ENCODE measurements at places on chromosomes 13 and 19. TPM values are rescaled to one million over a fixed set of nuclear protein-coding genes. Genes with fewer than 3 reads are reported as not detected.

DNA sequence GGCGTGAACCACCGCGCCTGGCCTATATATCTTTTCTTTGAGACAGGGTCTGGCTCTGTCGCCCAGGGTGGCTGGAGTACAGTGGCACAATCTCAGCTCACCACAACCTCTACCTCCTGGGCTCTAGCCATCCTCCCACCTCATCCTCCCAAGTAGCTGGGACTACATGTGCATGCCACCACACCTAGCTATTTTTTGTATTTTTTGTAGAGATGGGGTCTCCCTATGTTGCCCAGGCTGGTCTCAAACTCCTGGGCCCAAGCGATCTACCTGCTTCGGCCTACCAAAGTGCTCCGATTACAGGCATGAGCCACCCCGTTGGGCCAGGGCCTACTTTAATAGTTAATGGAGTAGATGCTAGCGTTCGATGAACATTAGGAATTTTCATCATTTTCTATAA lies 3.4 kb downstream of the TNPO2 start:
- DNase-seq: no peak

GRCh38 chr19:32669310-32669709 lies 5.7 kb downstream of the ANKRD27 start:
- no peak for DNase-seq

TBXA2R gene
- 0.64 TPM for total RNA-seq

- DNase-seq: no peak
Measured at GRCh38 chr13:51557875-51558612, 26.2 kb upstream of the WDFY2 start.

DNA sequence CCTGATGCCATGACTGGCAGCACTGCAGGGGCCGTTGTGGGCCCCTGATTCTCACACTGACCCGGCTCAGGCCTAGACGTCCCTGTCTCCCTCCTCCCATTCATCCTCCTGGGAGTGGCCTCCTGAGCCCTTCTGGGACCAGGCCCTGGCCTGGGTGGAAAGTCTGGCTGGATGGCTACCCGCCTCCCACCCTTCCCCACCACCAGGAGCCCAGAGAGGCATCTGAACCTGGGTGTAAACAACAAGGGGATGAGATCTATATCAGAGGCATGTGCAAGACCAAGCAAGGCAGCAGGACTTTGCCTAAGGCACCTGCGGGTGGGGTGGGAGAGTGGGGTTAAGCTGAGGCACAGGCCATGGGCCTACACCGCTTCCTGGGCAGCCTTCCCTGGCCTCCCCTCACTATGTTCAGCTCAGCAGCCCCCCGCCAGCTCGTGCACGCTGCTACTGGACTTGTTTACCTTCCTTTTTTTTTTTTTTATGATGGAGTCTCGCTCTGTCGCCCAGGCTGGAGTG lies 22.0 kb upstream of the ASPDH start:
- no peak for DNase-seq

INAFM1 gene
- total RNA-seq: 9.2 TPM

DNA sequence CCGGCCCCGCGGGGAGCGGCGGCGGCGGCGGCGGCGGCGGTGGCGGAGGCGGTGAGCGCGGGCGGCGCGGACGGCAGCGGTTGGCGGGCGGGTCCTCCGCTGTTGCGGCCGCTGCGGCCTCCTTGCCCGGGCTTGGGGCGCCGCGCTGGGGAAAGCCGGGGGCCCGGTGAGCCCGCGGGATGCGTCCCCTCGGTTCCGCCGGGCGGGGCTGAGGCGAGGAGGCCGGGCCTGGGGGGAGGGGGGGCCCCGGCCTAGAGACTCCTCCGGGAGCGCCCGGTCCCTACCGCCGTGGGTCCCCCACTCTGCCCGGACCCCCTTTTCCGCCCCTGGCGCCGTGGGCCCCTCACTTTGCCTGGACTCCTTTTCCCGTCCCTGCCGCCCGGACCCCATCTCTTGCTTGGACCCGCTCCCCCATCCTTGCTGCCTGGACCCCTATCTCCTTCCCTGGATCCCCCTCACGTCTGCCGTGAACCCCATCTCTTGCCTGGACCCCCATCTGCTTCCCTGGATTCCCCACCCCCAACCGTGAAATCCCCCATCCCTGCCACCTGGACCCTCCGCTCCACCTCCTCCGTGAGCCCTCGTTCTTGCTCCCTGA lies 28.6 kb upstream of the NDUFS7 start:
- DNase-seq: no peak

GRCh38 chr13:102708991-102709390 lies 14.1 kb upstream of the METTL21C start:
- DNase-seq: no peak

SPRED3 gene
- 16.4 TPM for total RNA-seq

DNA sequence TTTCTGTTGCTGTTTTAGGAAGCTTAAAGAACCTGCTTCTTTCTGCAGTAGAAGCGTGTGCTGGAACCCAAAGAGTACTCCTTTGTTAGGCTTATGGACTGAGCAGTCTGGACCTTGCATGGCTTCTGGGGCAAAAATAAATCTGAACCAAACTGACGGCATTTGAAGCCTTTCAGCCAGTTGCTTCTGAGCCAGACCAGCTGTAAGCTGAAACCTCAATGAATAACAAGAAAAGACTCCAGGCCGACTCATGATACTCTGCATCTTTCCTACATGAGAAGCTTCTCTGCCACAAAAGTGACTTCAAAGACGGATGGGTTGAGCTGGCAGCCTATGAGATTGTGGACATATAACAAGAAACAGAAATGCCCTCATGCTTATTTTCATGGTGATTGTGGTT lies 103.1 kb downstream of the TNFRSF19 start:
- no peak for DNase-seq

COX6B2 gene
- total RNA-seq: 5.0 TPM

- DNase-seq: no peak
Measured at GRCh38 chr13:110369400-110369799, 62.3 kb downstream of the COL4A2 start.

DNA sequence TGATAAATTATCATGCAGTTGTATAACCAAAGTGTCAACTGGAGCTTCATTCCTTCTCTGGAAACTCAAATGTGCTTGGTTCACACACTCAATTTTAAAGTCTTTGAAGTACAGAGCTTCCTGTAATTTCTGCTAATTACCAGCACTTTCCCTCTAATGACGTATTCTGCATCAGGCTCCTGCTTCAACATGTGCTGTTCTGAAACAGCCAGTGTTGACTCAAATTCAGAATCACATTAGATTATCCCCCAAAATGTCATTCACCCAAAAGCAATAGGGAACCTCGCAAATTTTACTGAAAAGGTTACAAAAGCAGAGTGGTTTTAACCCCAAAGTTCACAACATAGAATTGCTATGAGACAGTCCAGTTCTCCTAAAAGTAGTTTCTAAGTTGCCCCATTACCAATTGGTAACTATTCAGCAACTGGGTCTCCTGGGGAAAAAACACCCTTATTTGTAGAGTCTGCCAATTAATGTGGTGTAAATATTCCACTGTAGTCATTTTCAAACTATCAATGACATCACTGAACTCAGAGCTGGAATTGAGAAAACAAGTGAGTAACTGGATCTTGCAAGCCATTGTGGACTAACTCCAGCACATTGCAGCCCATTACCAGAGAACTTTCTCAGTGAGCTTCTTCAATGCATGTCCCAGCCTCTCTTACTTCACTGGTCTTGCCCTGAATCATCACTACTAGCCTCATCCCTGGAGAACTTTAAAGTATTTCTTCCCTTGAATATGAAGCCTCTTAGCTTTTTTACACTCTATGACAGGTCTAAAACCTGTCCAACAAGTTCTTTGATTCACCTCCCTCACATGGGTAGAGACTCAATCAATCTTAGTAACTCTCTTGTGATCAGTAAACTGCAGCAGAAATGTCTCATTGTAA lies 955.4 kb downstream of the EFNB2 start:
- DNase-seq: no peak

DNA sequence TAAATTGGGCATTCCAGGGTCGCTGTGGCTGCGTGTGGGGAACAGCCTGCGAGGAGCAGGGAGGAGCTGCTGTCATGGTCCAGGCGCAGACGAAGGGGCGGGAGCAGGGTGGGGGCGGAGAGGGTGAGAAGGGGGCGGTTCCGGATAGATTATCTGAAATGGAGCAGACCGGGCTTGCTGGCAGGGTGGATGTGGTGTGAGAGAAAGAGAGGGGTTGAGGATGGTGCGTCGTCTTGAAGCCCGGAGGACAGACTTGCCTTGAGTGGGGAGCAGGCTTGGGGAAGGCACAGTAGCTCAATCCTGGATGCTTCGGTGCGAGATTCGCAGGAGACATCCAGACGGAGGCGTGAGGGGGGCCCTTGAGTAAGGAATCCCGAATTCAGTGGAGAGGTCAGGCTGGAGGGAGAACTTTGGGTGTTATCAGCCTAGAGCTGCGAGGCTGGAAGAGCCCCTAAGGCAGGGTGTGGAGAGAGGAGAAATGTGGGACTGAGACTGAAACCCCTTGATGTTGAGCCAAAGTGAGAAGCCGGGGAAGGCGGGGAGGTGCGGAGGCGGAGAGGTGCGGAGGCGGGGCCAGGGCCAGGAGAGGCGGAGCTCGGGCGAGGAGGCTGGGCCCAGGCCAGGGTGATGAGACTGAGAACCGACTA lies 40.6 kb downstream of the DPF1 start:
- DNase-seq: peak; percentile 82

SIGLEC12 gene
- total RNA-seq: not detected

ZNF429 gene
- 12.1 TPM for total RNA-seq

KASH5 gene
- total RNA-seq: 0.39 TPM

GRCh38 chr19:35389192-35389861 lies 18.5 kb downstream of the GPR42 start:
- DNase-seq: no peak

- DNase-seq: no peak
Measured at GRCh38 chr19:4038057-4038456, 28.6 kb downstream of the ZBTB7A start.

GRCh38 chr19:15235781-15236180 lies 3.5 kb upstream of the EPHX3 start:
- DNase-seq: no peak

GRCh38 chr13:50713523-50714248 lies 129.8 kb downstream of the DLEU7 start:
- no peak for DNase-seq

- DNase-seq: peak; percentile 31
Measured at GRCh38 chr13:112768795-112769481, 79.1 kb downstream of the ATP11A start.

SLC46A3 gene
- total RNA-seq: 0.22 TPM

LILRB5 gene
- total RNA-seq: 0.09 TPM

GRCh38 chr13:78030341-78030896 lies 111.8 kb upstream of the EDNRB start:
- DNase-seq: no peak

DNA sequence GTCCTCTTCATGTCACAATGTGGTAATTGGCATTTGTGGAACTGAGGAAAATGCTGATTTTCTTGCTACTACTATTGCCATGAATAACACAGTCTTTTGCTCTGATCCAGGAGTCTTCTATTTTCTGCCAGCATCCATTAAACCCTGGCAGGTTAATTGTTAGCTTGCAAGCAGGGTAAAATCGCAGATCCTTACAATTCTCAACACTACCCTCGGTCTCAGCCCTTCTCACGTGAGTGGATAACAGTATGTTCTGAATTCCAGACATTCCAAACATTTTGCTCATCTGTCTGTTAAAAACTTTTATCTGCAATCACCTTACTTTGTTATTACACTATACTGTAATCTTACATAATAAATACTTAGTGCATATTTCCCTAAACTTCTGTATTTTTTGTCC lies 251.3 kb upstream of the ATXN8OS start:
- no peak for DNase-seq
